CD4-positive, alpha-beta T cell (primary cell): ENCODE measurements at places on chromosomes 6 and 20.

- no peak for DNase-seq
Measured at GRCh38 chr6:19925533-19925932, 88.4 kb downstream of the ID4 start.

DNA sequence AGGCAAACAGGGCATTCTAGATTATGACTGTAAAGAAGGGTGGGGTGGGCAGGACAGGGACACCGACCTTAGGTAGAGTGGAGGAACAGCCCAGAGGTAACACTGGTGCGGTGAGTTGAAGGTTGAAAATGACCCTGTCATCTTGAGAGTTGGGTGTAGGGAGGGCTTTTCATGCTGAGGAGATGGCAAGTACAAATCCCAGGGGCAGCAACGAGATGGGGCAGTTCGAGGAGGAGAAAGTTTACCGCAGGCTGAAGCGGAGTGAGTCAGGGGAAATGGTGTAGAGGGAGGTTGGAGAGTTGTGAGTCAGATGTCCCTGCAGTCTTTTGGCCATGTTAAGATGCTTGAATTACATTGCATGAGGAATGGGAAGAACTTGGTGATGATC is 101.1 kb downstream of the HIVEP1 start:
- DNase-seq: no peak

DNA sequence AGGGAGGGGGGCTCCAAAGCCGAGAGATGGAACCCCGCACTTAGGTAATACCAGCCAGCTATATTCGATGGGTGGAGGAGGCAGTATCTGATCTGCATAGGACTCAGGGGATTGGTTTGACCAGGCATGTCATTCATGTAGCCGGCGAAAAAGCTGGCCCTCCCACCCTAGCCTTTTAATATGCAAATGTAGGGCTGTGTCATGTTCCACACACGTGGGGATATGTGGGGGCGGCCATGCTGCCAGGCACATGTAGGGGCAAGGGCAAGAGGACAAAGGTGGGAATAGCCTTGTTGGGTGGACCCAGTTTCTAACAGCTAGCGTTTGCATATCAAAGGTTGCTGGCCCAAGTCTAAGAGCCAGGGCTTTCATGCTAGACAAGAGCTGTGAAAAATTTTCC is 39.1 kb upstream of the DDR1 start:
- no peak for DNase-seq

GRCh38 chr6:134662077-134662700 is 287.7 kb downstream of the ALDH8A1 start:
- DNase-seq: no peak

- DNase-seq: no peak
Measured at GRCh38 chr20:12512755-12513154, 496.0 kb upstream of the SPTLC3 start.

- DNase-seq: no peak
Measured at GRCh38 chr6:57068061-57068460, 21.6 kb downstream of the KIAA1586 start.
